ENCODE measurements at places on chromosomes 1 and 21. TPM values are rescaled to one million over a fixed set of nuclear protein-coding genes. Genes with fewer than 3 reads are reported as not detected.

The ZC3H12A gene
- total RNA-seq, result 60.7 TPM

The SLC22A15 gene
- 1.2 TPM for total RNA-seq

The SOX13 gene
- total RNA-seq, result 9.1 TPM

The CAMTA1 gene
- total RNA-seq, result 42.5 TPM

The AQP10 gene
- total RNA-seq, result not detected

The URB1 gene
- 15.2 TPM for total RNA-seq

DNA sequence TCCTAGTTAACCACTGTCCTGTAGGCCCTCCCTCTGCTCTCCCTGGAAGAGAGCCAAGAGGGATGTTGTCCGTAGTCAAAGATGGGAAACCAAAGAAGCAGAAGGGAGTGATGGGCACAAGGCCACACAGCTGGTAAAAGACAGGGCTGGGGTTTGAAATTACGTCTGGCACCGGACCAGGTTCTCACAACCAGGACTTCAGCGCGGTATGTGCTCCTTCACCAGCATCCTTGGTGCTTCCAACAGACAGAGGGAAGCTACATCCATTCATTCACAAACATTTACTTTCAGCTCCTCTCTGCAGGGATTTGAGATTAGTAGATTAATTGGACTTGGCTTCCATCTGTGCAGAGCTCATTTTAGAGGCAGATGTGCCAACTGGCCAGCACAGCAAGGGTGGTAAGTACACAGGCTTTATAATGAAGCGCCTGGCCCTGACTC lies 191.2 kb downstream of the TRABD2B start:
- DNase-seq, result no peak

DNA sequence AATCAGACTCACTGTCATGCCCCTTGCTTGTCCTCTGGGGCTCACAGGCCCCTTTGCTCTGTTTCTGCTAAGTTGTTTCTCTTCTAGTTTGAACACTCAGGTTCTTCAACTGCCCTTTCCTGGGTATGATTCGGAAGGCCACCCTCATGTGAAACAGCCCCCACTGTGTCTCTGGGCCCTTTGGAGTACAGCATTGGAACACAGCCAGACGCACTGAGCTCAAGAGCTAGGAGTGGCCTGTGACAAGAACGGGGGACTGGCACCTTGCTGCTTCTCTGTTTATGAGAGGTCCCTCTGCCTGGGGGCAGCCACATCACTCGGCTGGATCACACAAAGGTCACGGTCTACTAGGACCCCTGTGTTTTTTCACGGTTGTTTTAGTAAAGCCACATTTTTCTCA lies 114.4 kb upstream of the ZC3H12A start:
- DNase-seq, result no peak

GRCh38 chr1:4121293-4121684 lies 221.2 kb upstream of the C1orf174 start:
- DNase-seq, result no peak

- no peak for DNase-seq
Observed at GRCh38 chr1:225410036-225410435, 17.8 kb downstream of the LBR start.

- DNase-seq, result no peak
Observed at GRCh38 chr1:236023926-236024565, 40.8 kb downstream of the NID1 start.

GRCh38 chr21:38920631-38921398 lies 115.1 kb downstream of the ETS2 start:
- DNase-seq, result no peak

DNA sequence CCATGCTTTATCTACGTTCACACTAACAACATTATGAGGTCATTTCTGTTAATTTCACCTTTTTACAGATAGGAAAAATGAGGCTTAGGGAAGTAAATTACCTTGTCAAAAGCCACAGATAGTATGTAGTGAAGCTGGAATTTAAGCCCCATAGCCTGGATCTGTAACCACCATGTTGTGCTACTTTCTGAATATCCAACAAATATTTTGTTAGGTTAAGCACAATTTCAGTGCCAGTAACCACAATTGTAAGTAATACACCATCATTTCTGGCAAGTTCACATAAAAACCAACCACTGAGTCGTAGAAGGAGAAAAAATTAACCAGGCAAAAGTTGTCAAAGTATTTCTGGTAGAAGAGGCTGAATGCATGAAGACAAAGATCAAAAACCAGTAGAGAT lies 593.1 kb upstream of the CAMK1G start:
- DNase-seq, result no peak

GRCh38 chr1:43153443-43153842 lies 18.6 kb downstream of the EBNA1BP2 start:
- DNase-seq, result no peak

DNA sequence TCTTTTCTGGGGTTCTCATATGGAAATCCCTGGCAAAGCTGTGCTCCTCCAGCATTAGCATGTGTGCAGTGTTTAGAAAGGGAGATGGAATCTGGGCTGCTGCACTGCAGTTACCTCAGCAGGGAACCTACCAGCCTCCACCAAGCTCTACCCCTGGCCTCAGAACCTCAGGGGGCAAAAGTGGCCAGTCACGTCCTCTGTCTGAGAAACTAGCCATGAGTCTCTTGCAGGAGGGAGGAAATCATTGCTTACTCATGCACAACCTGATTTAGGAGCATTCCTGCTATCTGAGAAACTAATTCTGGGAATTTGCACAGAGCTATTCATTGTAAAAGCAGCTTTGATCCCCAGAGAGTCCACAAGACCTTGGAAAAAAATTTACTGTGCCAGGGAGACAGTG lies 80.6 kb upstream of the IPO9 start:
- DNase-seq, result no peak

GRCh38 chr1:85421179-85421578 lies 43.8 kb downstream of the DDAH1 start:
- DNase-seq, result no peak

DNA sequence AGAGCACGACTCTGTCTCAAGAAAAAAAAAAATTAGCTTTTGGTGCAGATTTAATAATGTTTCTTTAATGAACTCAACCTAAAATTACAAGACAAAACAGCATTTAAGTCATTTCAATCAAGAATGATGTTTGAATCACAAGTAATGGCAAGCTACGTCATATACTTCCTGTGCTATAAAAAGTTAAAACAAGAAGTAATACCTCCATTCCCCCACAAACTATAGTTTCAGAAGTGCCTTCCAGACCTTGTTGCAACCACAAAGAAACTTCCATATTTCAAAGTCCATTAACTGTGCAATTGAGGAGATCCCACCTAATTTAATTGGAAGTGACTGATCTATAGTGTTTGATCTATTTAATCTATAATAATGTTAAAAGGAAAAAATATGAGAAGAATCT lies 15.1 kb downstream of the NRDC start:
- no peak for DNase-seq

- no peak for DNase-seq
Observed at GRCh38 chr1:39704757-39705156, 13.5 kb upstream of the HPCAL4 start.

DNA sequence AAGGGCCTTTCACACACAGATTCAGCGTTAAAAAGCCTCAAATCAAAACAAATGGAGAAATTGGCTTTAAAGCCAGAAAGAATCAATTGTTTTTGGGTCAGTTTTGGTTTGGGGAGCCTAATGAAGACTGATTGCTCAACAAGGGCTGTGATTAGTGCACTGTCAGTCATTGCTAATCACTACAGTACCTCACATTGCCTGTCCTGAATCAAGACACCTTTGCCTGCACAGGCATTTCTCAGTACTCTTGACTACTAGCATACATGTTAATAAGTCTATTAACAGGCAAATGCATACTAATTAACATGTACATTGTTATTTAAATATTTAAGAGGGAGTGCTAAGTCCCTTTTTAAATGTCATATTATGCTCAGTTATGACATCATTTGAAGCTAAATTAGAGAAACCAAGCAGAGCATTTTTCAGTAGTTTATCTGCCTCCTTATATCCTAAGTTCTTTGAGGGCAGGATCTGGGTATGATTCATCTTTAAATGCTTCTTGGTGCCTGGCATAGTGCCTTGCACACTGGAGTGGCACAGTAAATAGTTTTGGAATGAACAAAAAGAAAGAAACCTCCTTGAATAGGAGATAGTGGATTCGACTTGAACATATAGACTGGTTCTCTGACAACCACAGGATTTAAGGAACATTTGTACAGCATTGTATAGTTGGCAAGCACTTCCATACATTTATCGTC lies 25.8 kb upstream of the CCN1 start:
- DNase-seq, result no peak

DNA sequence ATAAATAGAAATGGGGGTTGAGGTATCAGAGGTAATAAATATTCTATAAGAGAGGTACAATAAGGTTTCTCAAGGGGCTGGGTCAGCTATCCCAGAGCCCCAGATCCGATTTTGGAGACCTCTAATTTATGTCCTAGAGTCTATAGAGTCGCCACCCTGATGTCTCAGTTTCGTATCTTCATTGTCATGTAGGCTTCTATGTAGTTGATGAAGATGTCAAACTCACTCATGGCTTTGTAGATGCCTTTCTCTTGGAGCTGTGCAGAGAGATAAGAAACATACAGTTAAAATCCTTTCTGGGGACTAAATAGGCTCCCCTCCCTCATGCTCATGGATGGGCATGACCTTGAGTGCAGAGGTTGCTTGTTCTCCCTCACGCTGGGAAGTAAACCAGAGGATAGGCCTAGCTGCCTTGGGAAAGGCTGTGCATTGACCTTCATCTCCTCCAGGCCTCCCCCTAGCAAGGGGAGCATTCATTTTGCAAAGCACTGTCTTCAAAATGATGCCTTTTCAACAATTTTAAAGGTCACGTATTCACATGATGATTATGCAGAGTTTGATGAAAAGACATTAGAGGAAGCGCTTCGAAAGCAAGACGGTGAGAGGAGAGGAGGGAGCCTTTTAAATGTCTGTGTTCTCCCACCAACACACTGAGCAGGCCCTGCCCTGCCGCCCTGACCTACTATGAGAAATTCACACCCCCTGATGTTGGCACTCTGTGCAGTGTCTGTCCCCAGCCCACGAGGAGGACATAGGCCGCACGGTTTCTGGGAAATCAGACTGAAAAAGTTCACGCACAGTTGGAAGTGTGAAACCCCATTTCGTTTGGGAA lies 1.9 kb upstream of the IL19 start:
- no peak for DNase-seq

DNA sequence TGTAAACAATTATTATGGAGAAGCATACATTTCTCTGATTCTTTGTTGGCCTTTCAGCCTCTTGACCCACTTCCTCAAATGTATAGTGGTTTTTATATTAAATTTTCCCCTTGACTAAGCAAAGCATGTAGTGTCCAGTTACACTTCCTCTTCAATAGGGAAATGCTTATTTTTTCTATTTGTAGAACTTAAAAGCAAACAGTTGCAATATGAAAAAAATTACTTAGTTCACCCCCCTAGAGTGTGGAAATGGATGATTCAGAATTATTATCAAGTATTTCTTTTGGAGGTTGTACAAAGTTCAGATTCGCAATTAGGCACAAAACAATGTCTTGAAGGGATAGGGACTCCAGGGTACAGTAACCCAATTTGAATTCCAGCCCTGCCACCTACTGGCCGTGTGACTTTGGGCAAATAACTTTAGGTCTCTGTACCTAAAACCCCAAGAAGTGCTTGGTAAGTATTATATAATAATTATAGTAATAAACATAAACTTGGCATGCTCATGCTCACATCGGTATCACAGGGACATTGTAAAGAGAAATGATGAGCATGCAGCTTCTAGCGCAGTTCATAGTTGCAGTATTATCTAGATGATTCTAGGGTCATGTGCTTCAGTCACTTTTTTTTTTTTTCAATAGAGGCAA lies 28.6 kb upstream of the IFNGR2 start:
- peak; percentile 55 for DNase-seq

DNA sequence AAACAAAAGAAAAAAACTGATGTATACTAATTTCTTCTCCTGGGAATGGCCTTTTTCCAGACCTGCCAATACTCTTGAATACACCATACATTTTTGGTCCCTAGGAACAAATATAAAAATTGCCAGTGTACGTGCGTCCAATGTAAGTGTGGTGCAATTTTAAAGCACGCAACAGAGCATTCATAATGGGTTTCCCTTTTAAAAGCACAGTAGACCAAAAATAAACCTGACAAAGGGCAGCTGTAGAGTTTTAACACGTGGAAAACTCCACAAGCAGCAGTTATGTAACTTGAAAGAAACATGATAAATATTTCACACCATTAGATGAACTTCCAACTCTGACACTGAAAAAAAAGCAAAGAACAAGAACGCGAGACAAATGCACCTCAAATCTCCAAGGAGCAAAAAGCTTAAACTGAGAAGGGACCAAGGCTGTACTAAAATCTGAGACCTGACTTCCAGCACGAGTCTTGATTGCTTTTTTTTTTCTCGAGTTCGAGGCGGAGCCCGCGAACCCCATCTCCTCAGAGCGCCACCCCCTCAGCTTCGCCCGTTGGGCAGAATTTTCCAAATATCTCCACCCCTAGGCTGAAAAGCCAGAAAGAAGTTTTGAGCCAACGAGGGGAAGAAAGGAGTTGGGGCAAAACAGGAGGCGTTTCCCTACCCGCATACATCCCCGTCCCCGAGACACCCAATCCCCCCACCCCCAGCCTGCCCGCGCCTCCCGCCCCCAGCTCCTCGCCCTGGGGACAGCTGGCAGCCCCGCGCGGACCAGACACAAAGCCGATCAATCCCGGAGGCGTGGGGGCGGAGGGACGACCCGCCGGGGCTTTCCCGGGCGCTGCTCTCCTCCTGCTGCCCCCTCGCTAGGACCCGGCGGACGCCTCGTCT lies at the start of gene JAM2:
TSS of gene JAM2 (plus strand) at position 599 of the 891 bp plus-strand sequence. CDS start 564 bp downstream, outside the sequence.
- peak; percentile 30 for DNase-seq

- DNase-seq, result no peak
Observed at GRCh38 chr21:45377866-45378257, 27.1 kb upstream of the COL18A1 start.

DNA sequence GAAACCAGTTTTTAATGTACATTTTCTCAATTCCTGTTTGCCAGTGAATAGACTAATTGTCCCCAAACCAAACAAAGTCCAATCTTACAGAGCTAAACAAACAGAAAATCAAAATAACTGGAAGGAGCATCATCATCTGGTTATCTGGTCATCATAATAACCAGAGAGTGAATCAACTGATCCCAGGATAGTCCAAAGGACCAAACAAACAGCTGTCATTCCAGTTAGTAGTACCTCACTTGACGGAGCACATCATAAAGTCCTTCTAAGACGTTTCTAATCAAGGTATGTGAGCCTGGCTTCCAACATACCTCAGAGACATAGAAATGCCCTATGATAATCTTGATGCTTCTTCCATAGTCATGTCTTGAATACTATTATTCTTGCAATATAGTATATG lies 240.5 kb downstream of the LTN1 start:
- DNase-seq, result no peak

GRCh38 chr1:227915564-227916553 lies 31.9 kb downstream of the WNT9A start:
- DNase-seq, result peak; percentile 3

- no peak for DNase-seq
Observed at GRCh38 chr1:46603481-46603857, 599 bp downstream of the MKNK1 start.

Measured in CD4-positive, alpha-beta memory T cell (primary cell).